ENCODE measurements at places on chromosomes 6 and 20. TPM values are rescaled to one million over a fixed set of nuclear protein-coding genes. Genes with fewer than 3 reads are reported as not detected.

DNA sequence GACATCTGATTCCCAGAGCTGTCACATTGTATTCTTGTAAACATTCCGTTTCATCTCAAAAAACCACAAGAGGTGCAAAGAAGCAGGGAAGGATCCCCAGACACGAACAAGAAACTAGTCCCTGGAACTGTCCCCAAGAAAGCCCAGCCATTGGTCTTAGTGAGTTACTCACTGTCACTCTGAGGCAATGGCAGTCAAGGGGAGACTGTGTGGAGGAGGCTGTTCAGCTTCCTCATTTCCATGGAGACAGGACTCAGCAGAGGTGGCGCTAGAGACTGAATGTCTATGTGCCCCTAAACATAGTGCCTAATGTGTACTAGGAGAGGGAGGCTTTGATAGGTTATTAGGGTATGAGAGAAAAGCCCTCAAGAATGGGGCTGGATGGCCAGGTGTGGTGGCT, 11.1 kb downstream of the ULBP1 start:
- peaks cover 4% of the 10 kb centered on the region for H3K27me3 ChIP-seq
- H3K36me3 ChIP-seq: no peaks in the 10 kb centered on the region
- no peak for DNase-seq
- H3K4me1 ChIP-seq: no peaks in the 10 kb centered on the region
- H3K27ac ChIP-seq: no peak overlapping the region
- no peak overlapping the region for H3K4me3 ChIP-seq

GRCh38 chr6:68239034-68239433, 396.0 kb upstream of the ADGRB3 start:
- no peak overlapping the region for H3K27ac ChIP-seq
- H3K4me1 ChIP-seq: no peaks in the 10 kb centered on the region
- H3K4me3 ChIP-seq: no peak overlapping the region
- H3K27me3 ChIP-seq: no peaks in the 10 kb centered on the region
- no peak for DNase-seq

DNA sequence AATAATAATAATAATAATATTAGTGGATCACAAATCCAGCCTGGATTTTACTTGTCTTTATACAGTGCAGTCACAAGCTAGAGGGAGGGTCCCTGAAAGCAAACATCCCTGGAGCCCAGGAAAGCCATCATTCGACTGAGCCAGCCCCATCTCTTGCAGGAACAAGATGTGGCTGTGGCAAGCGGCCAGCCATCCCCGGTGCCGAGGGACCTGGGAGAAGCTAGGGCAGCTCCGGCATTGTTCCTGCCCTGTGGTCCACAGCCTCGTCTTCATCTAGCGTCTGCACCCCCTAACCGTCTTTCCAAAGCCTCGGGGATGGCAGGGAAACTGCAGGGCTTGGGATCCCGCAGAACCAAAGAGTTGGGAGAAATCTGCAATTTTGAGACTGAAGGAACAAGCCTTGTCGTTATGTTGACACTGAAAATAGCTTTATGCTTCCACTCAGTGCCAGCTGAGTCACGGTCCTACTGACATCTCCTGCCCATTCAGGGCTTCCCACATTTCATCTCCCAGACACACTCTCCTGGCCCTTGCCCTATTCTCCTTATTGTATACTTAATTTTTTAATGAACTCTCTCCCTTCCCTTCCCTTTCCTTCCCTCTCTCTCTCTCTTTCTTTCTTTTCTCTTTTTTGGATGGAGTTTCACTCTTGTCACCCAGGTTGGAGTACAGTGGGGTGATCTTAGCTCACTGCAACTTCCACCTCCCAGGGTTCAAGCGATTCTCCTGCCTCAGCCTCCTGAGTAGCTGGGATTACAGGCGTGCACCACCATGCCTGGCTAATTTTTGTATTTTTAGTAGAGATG, 62.5 kb upstream of the ZNFX1 start:
- H3K27me3 ChIP-seq: no peaks in the 10 kb centered on the region
- H3K4me1 ChIP-seq: peaks cover 10% of the 10 kb centered on the region
- H3K27ac ChIP-seq: no peak overlapping the region
- no peak for DNase-seq
- H3K36me3 ChIP-seq: no peaks in the 10 kb centered on the region
- no peak overlapping the region for H3K4me3 ChIP-seq

- H3K36me3 ChIP-seq: no peaks in the 10 kb centered on the region
- H3K27ac ChIP-seq: no peak overlapping the region
- H3K27me3 ChIP-seq: no peaks in the 10 kb centered on the region
- H3K4me1 ChIP-seq: no peaks in the 10 kb centered on the region
Measured at GRCh38 chr6:43744491-43744890, 25.5 kb upstream of the VEGFA start.

DNA sequence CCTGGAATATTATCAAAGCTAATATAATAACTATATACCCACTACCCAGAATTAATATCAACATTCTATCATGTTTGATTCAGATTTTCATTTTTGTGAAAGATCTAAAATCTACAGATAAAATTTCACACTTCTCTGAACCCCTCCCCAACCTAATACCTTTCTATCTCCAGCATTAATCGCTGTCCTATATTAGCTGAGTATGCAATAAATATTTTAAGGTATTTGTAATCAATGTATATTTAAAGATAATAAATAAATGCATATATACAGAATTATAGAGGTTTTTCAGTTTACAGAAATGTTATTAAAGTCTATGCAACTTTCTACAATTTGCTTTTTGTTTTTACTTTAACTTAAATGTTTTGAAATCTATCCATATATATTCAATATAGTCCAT, 156.7 kb upstream of the NRSN1 start:
- no peaks in the 10 kb centered on the region for H3K27me3 ChIP-seq
- H3K4me1 ChIP-seq: no peaks in the 10 kb centered on the region
- no peak for DNase-seq

DNA sequence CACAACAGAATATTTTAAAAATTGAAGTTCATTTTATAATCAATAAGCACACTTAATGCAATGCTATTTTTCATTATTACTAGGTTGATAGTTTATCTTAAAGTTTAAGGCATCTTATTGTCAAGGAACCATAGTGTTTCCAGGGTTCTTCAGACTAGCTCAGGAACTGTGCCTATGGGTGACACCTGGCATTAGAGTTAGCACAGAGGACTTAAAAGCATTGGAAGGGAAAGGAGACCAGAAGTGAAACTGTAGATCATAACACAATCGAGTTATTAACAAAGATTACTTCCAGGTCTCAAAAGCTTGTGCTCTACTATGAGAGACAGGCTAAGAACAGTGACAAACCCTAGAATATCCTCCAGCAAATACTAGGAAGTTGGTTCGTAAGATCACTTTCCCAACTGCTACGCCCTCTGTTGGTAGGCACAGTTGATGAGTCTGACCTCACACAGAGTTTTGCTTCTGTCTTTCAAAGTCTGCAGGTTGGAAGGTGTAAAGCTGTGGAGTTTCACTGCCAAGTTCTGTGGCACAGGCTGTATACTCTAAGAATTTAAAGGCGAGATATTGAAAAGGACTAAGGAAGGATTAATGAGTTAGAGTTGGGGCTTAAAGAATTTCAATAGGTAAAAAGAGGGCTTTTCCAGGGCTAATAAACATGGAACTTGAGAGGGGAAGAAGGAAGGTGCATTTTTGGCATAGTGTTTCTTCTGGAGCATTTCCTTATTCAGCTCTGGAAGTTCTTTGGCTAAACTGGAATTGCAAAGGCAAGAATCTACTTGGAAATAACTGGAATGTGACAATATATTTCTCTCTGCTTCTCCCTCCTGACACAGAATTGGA, 531.3 kb upstream of the JAG1 start:
- no peak for DNase-seq
- H3K4me3 ChIP-seq: no peak overlapping the region
- no peaks in the 10 kb centered on the region for H3K27me3 ChIP-seq
- no peaks in the 10 kb centered on the region for H3K36me3 ChIP-seq

Gene MYCT1
- 0.53 TPM for total RNA-seq

Measured in esophagus squamous epithelium (tissue), 5 donors.